ENCODE measurements at places on chromosomes 13 and 19.
A peak's percentile ranks its signal among the peaks of the same experiment; 100 is the strongest.

GRCh38 chr19:872266-872951, 12.9 kb downstream of the CFD start:
- DNase-seq = peak; percentile 83

GRCh38 chr13:37479916-37480315, 118.7 kb downstream of the POSTN start:
- DNase-seq = no peak

DNA sequence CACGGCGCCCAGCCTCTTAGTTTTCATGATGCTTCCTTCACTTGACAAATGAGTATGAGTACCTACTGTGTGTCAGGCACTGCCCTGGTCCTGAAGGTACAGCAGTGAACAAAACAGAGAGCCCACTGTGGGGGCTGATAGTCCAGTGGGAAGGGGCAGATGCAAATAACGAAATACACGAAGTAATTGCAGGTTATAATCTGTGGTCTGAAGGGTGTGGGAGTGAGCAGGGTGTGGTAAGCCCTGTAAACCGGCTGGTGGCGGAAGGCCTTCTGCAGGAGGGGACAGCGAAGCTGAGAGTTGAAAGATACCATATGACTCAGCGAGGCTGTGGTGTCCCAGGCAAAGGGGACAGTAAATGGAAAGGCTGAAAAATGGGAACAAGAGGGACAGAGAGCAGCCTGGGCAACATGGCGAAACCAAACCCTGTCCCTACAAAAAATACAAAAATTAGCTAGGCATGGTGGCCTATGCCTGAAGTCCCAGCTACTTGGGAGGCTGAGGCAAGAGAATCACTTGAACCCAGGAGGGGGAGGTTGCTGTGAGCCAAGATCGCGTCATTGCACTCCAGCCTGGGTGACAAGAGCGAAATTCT, 60.5 kb downstream of the MAP4K1 start:
- no peak for DNase-seq

- no peak for DNase-seq
These were observed 589.8 kb downstream of the LMO7 start for GRCh38 chr13:76225815-76226489.

DNA sequence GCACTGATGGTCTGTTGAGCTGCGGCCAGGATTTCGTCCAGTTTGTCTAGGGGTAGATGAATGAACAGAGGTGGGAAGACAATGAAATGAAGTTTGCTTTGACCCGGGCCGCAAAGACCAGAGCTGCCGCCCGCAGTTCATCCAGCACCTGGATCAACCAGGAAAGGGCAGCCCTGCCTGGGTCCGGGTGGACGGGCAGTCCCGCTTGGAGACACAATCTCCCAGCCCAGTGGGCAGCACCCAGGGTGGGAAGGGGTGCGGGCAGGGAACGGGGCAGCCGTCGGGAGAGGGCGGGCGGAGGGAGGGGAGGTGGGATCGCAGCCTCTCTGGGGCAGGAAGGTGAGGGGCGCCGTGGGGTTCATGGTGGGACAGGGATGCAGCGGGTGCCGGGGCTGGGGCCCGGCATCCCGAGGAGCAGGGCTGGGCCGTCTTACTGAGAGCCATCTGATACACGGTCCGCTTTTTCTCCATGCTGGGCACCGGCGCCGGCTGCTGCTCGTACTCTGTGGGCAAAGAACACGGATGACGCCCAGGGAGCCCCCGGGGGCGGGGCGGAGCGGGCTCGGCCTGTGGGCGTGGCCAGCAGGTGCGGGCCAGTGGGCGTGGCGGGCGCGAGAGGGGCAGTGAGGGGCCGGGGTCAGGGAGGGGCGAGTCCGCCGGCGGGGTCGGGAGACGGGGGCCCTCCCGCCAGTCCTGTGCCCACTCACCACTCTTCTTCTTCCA, 33.1 kb downstream of the SHANK1 start:
- no peak for DNase-seq
